Stimulated activated naive CD8-positive, alpha-beta T cell treated with anti-CD3 and anti-CD28 coated beads, Interleukin-15, Interleukin-2, amounts not matched to agents 100 U/mL and 50 U/mL, for 24 hours (primary cell): ENCODE measurements at places on chromosomes 1 and 21.

DNA sequence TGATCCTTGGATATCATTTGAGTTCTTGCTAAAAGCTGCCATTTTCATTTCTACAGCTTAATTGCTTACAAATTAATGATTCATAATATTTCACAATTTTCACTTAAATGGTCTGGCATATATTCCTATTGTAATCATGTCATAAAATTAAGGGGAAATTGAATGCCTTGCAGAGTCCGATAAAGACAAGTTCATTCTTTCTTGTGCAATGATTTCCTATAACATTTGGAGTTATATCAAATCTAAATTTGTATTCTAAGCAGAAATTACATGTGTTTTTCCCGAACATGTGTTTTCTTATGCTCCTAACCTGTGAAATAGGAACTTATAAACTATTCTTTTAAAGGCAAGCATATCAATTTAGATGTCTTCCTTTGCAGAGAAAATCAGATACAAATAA is 118.3 kb upstream of the CYYR1 start:
- no peak for DNase-seq

DNA sequence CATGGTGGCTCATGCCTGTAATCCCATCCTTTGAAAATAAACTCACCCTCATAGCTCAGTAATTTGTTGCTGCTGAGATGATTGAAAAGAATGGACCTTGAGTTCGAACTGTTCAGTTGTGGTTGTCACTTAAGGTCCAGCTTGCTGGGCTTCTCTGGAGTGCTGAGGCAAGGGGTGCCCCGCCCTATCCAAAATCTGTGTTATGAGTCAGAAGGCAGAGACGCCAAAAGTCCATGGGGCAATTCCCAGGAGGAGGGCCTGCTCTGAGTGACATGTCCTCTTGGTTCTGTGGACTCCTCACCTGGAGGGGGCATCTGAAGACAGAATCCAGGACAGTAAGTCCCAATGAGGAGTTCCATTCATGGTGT is 64.8 kb downstream of the MYOM3 start:
- DNase-seq = no peak

- no peak for DNase-seq
These were observed 72.3 kb downstream of the CAMK2N1 start for GRCh38 chr1:20413776-20414140.

DNA sequence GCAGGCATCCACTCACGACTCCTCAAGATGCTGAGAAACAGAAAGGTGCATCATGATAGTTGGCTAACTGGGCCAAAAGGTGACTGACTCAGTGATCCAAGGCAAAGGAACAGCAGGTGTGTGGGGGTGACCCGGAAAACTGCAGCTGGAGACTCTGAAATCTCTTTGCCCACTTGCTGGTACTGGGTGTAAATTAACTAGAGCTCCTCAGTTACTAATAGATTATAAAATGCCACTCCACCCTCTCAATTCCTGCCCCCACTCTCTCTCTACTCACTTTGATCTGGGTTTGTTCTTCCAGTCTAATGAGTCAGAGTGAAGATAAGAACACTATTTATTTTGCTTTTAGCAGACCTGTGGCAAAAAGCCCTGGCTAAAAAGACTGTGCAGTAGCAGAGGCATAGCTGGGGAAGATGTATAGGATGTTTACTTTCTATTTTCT is 7.2 kb upstream of the PIGC start:
- DNase-seq = no peak

GRCh38 chr21:28541371-28542112 is 451.1 kb downstream of the LTN1 start:
- DNase-seq = no peak
